ENCODE measurements at places on chromosomes 16 and 17. TPM values are rescaled to one million over a fixed set of nuclear protein-coding genes. Genes with fewer than 3 reads are reported as not detected.

Gene LRRC75A
- 0.39 TPM for total RNA-seq

Gene CHD9NB
- not detected for total RNA-seq

Gene CYTH1
- total RNA-seq: 18.9 TPM

Gene KRT33A
- total RNA-seq: not detected

Gene CRHR1
- not detected for total RNA-seq

Gene AIPL1
- not detected for total RNA-seq

Gene ZNF213
- total RNA-seq: 3.8 TPM

Gene BICDL2
- not detected for total RNA-seq

Gene KCNH4
- not detected for total RNA-seq

Gene HOXB4
- 1.2 TPM for total RNA-seq

Gene RHBDL1
- total RNA-seq: 1.1 TPM

Gene JUP
- total RNA-seq: 2.2 TPM

Gene ORMDL3
- 36.0 TPM for total RNA-seq

Gene B3GNT9
- total RNA-seq: 36.1 TPM

Gene MT1H
- not detected for total RNA-seq

Gene MAF
- total RNA-seq: 13.8 TPM

Gene MT4
- not detected for total RNA-seq

Gene IL4R
- 8.1 TPM for total RNA-seq

Gene KRTAP2-2
- total RNA-seq: not detected

Gene CSF3
- total RNA-seq: not detected

Gene ANKFY1
- total RNA-seq: 29.5 TPM

Gene PLCD3
- 17.5 TPM for total RNA-seq

Gene MYH3
- total RNA-seq: 0.66 TPM

Gene IL32
- 99.8 TPM for total RNA-seq

Gene NUPR1
- 0.16 TPM for total RNA-seq

Gene METTL9
- total RNA-seq: 160 TPM

Gene DLG4
- 9.3 TPM for total RNA-seq

Gene CA5A
- total RNA-seq: not detected

Gene TEX14
- 0.13 TPM for total RNA-seq

Gene RANBP10
- 3.9 TPM for total RNA-seq

Gene GNGT2
- total RNA-seq: not detected

Gene LPCAT2
- total RNA-seq: 0.47 TPM
